Stimulated activated memory B cell treated with anti-CD40 and anti-IgM and Interleukin-4, amounts not matched to agents 10 μg/mL and 1 μg/mL and 100 μg/mL, for 72 hours (primary cell): ENCODE measurements at places on chromosomes 5 and 9.

DNA sequence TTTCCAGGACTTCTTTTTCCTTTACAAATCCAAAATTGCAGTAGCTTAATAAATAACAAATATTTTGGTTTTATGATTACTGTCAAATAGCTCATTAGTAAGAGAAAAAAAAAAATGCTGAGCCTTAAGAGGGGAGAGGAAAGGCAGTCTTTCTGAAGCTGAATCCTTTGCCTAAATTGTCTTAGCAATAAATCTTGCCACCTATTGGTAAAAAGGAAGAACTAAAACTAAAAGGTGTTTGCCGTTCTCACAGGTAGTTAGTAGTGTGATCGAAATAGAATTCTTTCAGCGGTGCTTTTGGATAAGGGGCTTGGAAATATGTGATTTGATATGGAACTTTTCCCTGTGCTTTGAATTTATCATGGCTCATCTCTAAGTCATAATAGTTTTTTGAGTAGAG is 31.2 kb downstream of the PIK3R1 start:
- no peak overlapping the region for H3K4me3 ChIP-seq
- ATAC-seq: no peak
- H3K36me3 ChIP-seq: no peaks in the 10 kb centered on the region
- no peak overlapping the region for H3K27ac ChIP-seq

DNA sequence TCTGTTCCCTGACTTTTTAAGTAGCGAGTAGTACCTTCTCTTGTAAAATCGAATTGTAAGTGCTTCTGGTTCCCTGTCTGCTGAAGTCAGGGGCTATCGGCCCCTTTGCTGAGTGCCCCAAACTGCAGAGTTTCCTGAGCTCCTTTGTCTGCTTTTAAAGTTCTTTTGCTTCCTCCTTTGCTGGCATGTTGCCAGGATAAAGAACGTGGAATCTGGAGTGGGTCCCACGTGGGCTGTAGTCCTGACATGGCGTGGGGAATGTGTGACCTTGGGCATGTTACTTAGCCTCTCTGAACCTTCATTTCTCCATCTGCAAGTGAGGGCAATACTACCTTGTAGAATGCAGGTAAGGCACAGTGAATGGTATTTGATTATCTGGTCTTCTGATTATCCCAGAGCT is 13.7 kb upstream of the ODF2 start:
- H3K4me3 ChIP-seq: no peak overlapping the region
- no peak overlapping the region for H3K27ac ChIP-seq
- no peaks in the 10 kb centered on the region for H3K27me3 ChIP-seq
- ATAC-seq: no peak
- peaks cover 7% of the 10 kb centered on the region for H3K4me1 ChIP-seq
- H3K36me3 ChIP-seq: no peaks in the 10 kb centered on the region

DNA sequence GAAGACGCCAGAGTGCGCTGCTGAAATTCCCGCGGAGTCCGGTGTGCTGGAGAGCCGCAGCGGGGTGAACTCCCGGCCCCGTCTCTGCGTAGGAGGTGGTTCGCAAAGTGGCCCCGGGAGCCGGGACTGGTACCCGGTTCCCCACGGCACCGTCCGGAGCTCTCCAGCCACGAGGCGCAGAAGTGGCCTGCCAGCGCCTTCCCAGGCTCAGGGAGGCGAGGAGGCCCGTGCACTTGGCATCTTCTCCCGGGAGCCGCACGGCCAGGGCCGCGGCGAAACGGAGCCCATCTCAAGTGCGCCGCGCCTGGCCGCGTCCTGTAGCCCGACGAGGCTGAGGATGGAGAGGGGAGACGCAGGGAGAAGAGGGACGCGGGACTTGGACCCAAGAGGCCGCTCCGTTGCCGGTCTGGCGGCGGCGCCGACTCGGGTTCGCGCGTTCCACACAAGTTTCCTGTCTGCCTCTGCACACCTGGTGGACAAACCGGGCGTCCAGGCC is 1.1 kb upstream of the IRX1 start:
- H3K27ac ChIP-seq: no peak overlapping the region
- peaks cover 8% of the 10 kb centered on the region for H3K4me1 ChIP-seq
- no peaks in the 10 kb centered on the region for H3K36me3 ChIP-seq
- peaks cover 81% of the 10 kb centered on the region for H3K27me3 ChIP-seq
- H3K4me3 ChIP-seq: no peak overlapping the region
- ATAC-seq: no peak

DNA sequence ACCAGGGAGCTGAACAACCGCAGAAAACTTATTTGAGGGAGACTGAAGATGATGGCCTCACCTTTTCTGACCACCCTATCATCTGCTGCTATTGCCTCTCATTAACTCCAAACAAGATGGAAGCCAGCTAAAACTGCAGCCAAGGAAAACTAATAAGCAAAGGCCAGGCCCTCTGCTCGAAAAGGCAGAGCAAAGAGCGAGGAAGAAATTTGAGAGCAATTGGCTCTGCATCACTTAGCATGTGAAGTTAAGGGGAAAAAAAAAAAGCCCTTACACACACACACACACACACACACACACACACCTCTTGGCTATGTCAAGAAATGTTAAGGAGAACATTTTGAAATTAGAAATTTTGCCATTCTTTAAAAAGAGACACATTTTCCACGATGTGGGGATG is 228.1 kb upstream of the CYLC2 start:
- no peak overlapping the region for H3K4me3 ChIP-seq
- H3K27me3 ChIP-seq: no peaks in the 10 kb centered on the region
- no peaks in the 10 kb centered on the region for H3K4me1 ChIP-seq
- no peak overlapping the region for H3K27ac ChIP-seq
- ATAC-seq: no peak

DNA sequence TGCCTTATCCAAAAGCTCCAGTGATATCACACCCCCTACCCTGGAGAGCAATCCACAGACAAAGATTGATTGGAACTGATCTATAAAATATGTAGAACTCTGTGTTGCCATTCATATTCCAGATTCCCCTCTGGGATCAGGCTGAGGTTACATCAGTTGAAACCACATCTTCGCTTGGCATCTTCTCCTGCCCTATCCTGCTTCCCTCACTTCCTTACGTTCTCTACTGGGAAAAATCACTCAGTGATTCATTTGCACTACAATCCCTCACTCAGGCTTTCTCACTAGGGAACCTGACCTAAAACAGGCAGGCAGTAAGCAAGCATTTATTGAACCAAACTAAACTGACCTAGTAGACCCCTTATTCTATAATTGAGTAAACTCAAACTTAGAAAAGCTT is 111.7 kb downstream of the ESM1 start:
- H3K4me1 ChIP-seq: no peaks in the 10 kb centered on the region
- H3K27ac ChIP-seq: no peak overlapping the region
- no peaks in the 10 kb centered on the region for H3K36me3 ChIP-seq
- peaks cover 38% of the 10 kb centered on the region for H3K27me3 ChIP-seq

GRCh38 chr5:43033841-43034590 is 6.1 kb downstream of the ANXA2R start:
- peak overlapping the region; percentile 31 for H3K27ac ChIP-seq
- peaks cover 34% of the 10 kb centered on the region for H3K4me1 ChIP-seq
- no peak for ATAC-seq
- H3K27me3 ChIP-seq: no peaks in the 10 kb centered on the region

- H3K27ac ChIP-seq: no peak overlapping the region
- H3K27me3 ChIP-seq: no peaks in the 10 kb centered on the region
- peaks cover 53% of the 10 kb centered on the region for H3K36me3 ChIP-seq
- no peak overlapping the region for H3K4me3 ChIP-seq
- H3K4me1 ChIP-seq: no peaks in the 10 kb centered on the region
- no peak for ATAC-seq
These were observed 46.6 kb downstream of the ANGPTL2 start for GRCh38 chr9:127075624-127076372.

DNA sequence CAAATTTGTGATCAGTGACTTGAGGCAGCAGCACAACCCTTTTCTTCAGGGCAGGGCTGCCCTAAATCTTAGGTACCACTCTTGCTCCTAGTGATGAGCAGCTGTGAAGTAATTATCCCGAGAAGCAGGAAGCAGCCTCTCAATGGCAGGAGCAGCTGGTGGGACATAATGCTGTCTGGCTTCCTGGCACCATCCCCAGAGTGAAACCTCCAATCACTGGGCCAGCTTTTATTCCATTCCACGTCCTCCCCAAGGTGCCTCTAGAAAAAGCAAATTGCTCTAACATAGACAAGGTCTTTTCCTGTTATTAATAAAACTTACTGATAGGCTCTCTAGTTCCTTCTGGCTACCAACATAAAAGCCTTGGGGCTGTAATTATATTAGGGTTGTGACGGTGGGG is 154.0 kb downstream of the FRMD3 start:
- no peaks in the 10 kb centered on the region for H3K27me3 ChIP-seq
- no peaks in the 10 kb centered on the region for H3K4me1 ChIP-seq
- H3K27ac ChIP-seq: no peak overlapping the region

GRCh38 chr9:125558453-125559092 is 148.4 kb downstream of the MAPKAP1 start:
- H3K36me3 ChIP-seq: peaks cover 25% of the 10 kb centered on the region
- no peak overlapping the region for H3K27ac ChIP-seq

GRCh38 chr9:126294331-126295081 is 32.1 kb upstream of the MVB12B start:
- H3K27me3 ChIP-seq: peaks cover 69% of the 10 kb centered on the region
- no peaks in the 10 kb centered on the region for H3K36me3 ChIP-seq
- ATAC-seq: no peak
- H3K27ac ChIP-seq: no peak overlapping the region
- H3K4me3 ChIP-seq: no peak overlapping the region

DNA sequence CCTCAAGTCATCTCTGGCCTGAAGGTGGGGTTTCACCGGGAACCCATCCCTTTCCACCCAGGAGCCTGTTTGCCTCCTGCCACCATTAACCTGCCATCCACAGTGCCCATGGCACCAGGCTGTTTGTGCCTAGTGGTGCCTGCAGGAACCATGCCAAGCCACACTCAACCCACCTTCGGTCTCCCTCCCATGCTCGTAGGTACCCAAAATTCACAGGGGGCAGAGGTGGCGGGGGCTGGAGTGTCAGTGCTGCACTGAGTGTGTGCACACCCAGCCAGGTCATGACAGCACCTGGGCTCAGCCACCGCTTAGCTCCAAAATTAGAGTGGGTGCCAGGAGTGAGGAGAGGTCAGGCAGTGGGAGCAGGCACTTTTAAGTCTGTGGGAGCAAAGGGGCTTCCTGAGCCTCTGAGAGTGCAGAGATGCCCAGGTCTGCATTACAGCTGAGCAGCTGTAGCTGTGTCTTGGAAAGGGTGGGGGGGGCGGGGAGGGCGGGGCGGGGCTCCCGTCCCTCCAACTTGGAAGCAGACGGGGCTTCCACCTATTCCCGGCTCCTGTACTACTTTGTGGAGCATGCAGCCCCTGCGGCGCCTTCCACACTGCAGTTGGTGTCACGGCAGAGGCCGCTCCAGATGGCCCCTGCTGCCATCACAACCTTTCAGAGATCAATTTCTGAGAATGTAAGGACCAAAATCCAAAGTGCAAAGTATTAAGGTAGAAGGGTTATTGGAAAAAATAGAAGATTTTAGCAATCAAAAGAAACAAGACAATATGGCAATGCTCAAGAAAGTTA is 2396.8 kb upstream of the C9orf72 start:
- no peak overlapping the region for H3K27ac ChIP-seq
- H3K4me1 ChIP-seq: no peaks in the 10 kb centered on the region
- ATAC-seq: peak; percentile 44

DNA sequence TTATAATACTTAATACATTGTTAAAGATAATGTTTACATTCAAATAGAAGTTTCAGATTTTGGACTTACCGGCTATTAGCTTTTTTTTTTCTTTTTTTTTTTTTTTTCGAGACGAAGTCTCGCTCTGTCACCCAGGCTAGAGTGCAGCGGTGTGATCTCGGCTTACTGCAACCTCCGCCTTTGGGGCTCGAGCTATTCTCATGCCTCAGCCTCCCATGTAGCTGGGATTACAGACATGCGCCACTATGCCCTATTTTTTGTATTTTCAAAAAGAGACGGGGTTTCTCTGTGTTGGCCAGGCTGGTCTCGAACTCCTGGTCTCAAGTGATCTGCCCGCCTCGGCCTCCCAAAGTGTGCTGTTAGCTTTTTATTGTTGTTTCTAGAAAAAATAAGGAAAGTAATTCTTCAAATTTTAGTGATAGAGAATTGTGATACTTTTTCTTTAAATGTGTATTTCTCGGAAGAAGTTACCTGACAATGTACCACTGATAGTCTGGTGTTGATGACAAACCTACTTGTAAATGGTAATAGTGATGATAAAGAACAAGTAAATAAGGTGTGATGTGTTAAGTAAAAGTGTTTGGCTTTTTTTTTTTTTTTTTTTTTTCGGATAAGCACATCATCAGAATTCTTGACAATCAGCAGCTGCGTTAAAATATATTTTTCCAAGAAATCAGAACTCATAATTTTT is 2.7 kb downstream of the CDC42SE2 start:
- H3K4me1 ChIP-seq: peaks cover 48% of the 10 kb centered on the region
- H3K27me3 ChIP-seq: no peaks in the 10 kb centered on the region
- H3K36me3 ChIP-seq: peaks cover 6% of the 10 kb centered on the region

GRCh38 chr9:114909661-114910060 is 20.7 kb downstream of the TNFSF8 start:
- no peaks in the 10 kb centered on the region for H3K27me3 ChIP-seq
- no peak overlapping the region for H3K4me3 ChIP-seq
- no peaks in the 10 kb centered on the region for H3K36me3 ChIP-seq
- peaks cover 43% of the 10 kb centered on the region for H3K4me1 ChIP-seq
- peak; percentile 61 for ATAC-seq
